Testis (tissue), 5 donors: ENCODE measurements at places on chromosomes 2 and 18.

DNA sequence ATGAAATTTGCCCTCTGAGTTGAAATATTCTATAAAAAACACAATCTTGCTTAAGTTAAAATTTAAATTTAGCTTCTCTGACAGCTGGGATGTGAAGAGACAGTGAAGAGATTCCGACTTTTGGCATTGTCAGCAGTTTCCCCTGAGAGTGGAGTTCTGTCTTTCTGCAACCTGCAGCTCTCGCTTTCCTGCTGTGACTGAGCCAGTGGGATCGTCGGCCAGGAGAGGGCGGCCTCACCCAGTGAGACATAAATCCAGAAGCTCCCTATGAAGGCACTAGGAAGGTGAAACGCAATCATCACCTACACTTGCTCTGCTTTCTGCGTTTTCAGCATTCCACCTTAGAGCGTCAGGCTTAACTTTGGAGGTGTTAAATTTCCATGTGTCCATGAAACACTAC lies 75.4 kb upstream of the HNMT start:
- DNase-seq, result peak; percentile 59

DNA sequence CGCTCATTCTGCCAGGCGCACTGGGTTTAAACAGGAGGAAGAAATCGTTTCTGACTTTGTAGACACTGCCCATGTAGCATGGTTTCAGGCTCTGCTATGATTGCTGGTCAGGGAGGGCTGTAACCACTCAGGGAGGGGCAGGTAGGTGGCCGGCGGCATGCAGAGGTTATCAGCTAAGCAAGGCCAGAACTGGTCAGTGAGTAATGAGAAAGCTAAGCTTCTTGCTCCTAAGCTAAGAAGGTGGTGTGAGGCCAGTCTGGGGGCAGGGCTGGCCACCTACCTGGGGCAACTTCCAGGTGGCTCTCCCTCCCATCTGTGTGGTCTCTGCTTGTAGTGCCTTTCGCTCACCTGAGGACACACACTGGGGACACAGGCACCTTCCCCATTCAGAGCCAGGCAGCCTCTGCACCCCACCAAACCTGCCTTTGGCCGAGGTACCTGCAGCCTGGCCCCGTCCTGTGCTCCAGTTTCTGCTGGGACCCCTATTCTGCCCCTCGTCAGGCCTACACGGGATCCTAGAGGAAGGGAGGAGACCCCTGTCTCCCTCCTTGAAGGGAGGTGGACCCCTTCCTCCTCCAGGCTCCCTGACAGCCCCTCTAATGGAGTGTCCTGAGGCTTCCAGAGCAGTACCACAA lies 195.9 kb downstream of the SEPTIN10 start:
- no peak for DNase-seq

DNA sequence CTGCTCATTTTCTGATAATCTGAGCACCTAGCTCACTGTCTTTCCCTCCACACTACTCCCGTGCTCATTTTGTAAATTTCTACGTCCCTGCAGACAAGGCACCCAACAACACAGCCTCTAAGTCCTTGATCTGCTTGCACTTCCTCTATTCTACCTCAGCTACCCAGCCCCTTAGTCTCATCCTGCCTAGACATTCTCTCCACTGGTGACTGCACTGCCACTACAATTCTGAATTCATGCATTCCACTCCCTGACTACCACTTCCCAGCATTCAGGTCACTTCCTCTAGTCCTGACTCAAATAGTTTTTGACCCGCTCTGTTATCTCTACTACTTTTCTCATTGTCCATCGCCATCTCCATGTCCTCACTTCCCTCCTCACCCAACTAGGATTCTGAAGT lies 155.7 kb downstream of the DYM start:
- DNase-seq, result no peak

GRCh38 chr2:10811517-10811916 lies 1.1 kb downstream of the PDIA6 start:
- DNase-seq, result no peak

GRCh38 chr2:196808083-196808665 lies 981 bp downstream of the C2orf66 start:
- no peak for DNase-seq

DNA sequence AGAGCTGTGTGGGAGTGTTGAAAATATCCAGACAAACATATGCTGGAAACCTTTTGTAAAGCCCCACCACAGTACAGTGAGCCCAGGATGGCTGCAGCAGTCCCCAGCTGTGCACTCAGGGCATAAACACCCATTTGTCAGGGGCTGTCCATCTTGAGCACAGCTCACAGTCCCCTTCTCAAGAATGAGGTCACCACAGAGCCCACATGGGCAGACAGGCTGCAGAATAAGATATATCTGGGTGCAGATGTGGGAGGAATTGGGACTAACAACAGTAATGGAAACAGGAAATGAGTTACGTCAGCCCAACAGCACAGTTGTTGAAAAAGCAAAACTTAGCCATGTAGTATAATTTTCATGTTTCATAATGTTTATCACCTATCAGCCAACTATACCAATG lies 219.6 kb downstream of the ETAA1 start:
- no peak for DNase-seq

DNA sequence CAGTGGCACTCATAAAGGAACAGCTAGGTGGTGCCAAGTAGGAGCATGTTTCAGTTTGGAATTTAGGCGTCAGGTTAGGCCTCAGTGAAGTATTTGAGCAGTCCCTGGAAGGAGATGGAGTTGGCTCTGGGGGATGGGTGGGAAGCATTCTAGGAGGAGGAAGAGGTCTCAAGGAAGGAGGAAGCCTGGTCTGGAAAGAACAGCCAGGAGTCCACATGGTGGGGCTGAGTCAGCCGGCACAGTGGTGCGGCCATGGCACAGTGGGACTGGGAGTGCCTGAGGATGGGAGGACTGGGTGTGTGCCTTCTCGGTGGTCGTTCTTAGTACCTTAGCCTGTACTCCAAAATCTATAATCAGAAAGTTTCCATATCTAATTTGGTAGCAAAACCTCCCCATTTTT lies 373.3 kb downstream of the PTPRM start:
- DNase-seq, result no peak

- no peak for DNase-seq
Observed at GRCh38 chr2:105188343-105188742, 53.2 kb upstream of the GPR45 start.

- no peak for DNase-seq
Observed at GRCh38 chr2:69955029-69955428, 6.4 kb downstream of the ASPRV1 start.
